ENCODE measurements at places on chromosomes 1 and 21. TPM values are rescaled to one million over a fixed set of nuclear protein-coding genes. Genes with fewer than 3 reads are reported as not detected.
A peak's percentile ranks its signal among the peaks of the same experiment; 100 is the strongest.

DNA sequence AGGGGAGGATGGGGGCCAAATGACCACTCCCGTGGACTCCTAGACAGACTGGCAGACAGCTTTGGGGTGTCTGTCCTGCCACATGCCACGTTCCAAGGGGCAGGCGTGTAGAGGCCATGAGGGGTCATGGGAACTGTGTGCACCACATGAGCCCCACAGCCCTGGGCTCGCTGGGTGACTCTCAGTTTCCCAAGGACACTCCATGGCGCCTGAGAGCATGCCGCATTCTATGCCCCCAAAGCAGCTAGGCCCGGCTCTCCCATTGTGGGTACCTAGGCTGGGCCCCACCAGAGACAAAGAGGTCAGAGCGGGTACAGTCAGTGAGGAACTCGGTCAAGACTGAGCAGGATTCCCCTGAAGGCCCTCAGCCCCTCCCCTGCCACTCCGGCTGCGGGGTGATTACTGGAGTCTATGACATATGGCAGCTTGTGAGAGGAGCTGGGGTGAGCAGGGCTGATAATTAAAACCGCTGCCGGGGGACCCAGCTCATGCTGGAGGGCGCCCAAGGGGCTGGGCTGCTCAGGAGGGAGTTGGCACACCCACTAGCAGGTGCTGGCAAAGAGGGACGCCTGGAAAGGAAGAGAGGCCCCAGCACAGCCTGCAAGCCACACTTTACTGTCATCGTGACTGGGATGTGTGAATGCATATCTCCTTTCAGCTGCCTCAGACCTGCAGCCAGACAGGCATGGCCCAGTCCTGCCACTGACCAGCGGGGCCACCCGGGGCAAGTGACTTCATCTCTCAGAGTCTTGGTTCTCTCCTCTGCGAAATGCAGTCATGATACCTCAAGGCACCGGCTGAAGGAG is 8.4 kb downstream of the LRP8 start:
- no peak for DNase-seq
- no peaks in the 10 kb centered on the region for H3K27me3 ChIP-seq
- no peaks in the 10 kb centered on the region for H3K36me3 ChIP-seq
- H3K4me1 ChIP-seq: no peaks in the 10 kb centered on the region
- H3K27ac ChIP-seq: no peak overlapping the region

DNA sequence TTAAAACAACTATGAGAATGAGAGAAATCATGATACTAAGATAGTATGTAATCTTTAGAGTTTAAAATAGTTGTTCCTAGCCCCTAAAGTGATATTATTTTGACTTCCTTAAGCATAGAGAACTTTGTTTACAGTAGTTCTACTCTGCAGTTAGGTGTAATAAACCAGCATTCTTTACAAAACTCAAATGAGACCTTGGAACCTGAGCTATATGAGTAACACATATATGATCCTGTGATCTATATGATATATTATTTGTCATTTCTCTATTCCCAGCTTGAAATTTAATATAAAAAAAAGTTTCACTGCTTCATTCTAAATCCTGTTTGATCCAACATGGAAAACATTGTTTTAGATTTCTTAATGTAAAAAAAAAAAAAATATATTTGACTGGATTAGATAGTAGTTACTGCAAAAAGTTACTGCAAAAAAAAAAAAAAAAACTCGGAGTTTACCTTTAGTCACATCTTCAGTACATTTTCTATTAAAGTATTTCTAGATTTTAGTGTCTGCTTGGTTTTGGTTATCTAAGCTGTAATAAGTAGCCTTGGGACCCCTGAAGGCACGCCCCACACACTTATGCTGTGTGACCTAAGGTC is 463.8 kb downstream of the USP25 start:
- no peaks in the 10 kb centered on the region for H3K27me3 ChIP-seq
- peak overlapping the region; percentile 37 for H3K4me3 ChIP-seq
- H3K4me1 ChIP-seq: no peaks in the 10 kb centered on the region
- no peak for DNase-seq

DNA sequence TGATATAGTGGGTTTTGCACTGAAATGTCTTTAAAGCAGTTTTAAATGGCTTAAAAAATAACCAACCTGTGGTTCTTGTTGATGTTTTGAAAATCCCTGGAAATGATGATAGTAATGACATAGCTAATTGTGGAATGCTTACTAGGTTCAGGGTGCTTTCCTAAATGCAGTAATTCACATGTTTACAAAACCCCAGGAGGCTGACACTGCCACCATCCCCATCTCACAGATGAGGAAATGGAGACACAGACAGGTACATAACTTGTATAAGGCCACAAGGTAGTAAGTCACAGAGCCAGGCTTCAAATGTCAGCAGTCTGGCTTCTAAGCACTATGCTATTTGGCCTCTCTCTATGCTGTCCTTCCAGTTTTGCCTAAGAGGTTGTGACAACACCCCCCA is 40.6 kb downstream of the C8B start:
- no peaks in the 10 kb centered on the region for H3K4me1 ChIP-seq
- no peaks in the 10 kb centered on the region for H3K36me3 ChIP-seq
- H3K27ac ChIP-seq: no peak overlapping the region

DNA sequence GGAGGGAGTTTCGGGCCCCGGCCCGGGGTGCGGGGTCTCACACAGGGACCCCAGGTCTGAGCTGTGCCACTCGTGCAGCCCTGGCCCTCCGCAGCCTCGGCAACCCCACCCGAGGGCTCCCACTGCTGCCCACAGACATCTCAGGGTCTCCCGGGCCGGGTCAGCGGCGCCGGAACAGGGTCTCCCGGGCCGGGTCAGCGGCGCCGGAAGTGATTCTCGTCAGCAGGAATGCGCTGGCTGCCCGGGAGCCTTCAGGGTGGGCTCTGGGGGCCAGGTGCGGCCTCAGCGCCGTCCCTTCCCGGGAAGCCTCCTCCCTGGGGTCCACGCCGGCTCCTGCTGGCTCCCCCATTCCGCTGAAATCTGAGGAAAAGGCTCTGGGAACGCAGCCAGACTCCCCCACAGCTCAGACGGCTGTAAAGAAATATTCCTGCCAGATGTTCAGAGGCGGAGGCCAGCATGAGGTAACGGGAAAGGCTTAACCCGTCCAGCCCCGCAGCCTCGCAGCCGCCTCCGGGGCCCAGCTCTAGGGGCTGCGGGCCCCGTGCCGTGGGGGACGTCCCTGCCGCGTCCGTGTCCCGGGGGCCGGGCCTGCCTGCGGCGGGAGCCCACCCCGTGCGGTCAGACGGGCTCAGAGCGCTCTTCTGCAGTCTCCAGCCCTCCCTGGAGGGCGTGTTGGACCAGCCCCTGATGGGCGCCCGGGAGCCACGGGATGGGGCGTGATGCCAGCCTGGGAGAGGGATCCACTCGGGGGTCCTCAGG is 8.7 kb upstream of the COL6A1 start:
- peaks cover 50% of the 10 kb centered on the region for H3K4me1 ChIP-seq
- H3K27me3 ChIP-seq: peaks cover 24% of the 10 kb centered on the region
- peak overlapping the region; percentile 54 for H3K4me3 ChIP-seq
- DNase-seq: no peak

- peak overlapping the region; percentile 70 for H3K4me3 ChIP-seq
- H3K27me3 ChIP-seq: no peaks in the 10 kb centered on the region
- H3K27ac ChIP-seq: peak overlapping the region; percentile 55
- H3K4me1 ChIP-seq: peaks cover 19% of the 10 kb centered on the region
- peak; percentile 74 for DNase-seq
- no peaks in the 10 kb centered on the region for H3K36me3 ChIP-seq
Measured at GRCh38 chr1:117059334-117059677, 820 bp upstream of the TTF2 start.

DNA sequence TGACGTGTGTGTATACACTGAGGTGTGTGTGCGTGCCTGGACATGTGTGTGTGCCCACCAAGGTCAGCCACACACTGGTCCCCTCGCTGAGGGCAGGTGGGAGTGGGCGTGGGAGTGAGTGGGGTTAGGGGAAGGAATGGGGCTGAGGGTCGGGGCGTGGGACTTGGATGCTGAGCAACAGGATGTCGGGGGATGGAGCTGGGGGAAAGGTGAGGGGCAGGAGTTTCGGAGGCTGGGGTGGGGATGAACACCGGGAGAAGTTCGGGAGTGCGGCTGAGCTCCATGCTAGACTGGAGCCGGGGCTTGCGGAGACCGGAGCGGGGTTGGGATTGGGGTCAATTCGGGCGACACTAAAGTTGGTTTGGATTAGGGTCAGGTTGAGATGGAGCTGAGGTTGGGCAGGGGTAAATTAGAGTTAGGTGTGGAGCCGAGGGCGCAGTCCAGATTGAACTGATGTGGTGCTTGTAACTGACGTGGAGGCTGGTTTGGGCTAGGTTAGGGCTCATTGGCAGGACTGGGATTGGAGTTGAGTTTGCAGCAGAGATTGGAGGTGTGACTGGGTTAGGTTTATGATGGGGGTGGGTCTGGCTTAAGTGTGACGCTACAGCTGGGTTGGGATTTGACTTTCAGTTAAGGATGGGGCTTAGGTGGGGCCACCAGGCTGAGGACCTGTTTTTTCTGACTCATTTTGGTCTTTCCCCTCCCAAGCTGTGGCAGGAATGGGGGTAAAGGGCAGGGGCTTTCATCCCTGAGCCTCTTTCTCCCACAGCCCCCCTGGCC is 3.3 kb upstream of the GUCA2A start:
- no peaks in the 10 kb centered on the region for H3K36me3 ChIP-seq
- no peak overlapping the region for H3K4me3 ChIP-seq
- DNase-seq: no peak
- peaks cover 33% of the 10 kb centered on the region for H3K4me1 ChIP-seq
- no peaks in the 10 kb centered on the region for H3K27me3 ChIP-seq

GRCh38 chr1:238953448-238954010 is 432.8 kb upstream of the CHRM3 start:
- no peak for DNase-seq
- no peak overlapping the region for H3K4me3 ChIP-seq
- H3K4me1 ChIP-seq: no peaks in the 10 kb centered on the region
- no peak overlapping the region for H3K27ac ChIP-seq

GRCh38 chr1:31413405-31414001 is 490 bp downstream of the SERINC2 start:
- no peaks in the 10 kb centered on the region for H3K36me3 ChIP-seq
- H3K4me1 ChIP-seq: peaks cover 15% of the 10 kb centered on the region
- H3K27ac ChIP-seq: peak overlapping the region; percentile 75
- H3K27me3 ChIP-seq: no peaks in the 10 kb centered on the region

GRCh38 chr1:208211921-208212843 is 32.0 kb downstream of the PLXNA2 start:
- no peak overlapping the region for H3K4me3 ChIP-seq
- peaks cover 77% of the 10 kb centered on the region for H3K4me1 ChIP-seq
- peak overlapping the region; percentile 21 for H3K27ac ChIP-seq
- H3K36me3 ChIP-seq: peaks cover 22% of the 10 kb centered on the region
- H3K27me3 ChIP-seq: no peaks in the 10 kb centered on the region

- H3K4me1 ChIP-seq: no peaks in the 10 kb centered on the region
- no peak for DNase-seq
- no peak overlapping the region for H3K27ac ChIP-seq
- no peak overlapping the region for H3K4me3 ChIP-seq
- H3K27me3 ChIP-seq: no peaks in the 10 kb centered on the region
Measured at GRCh38 chr1:176643536-176643935, 180.6 kb downstream of the PAPPA2 start.

The ARHGEF19 gene
- 19.0 TPM for total RNA-seq

The CDC42BPA gene
- 49.2 TPM for total RNA-seq

The KRTAP19-1 gene
- total RNA-seq: not detected

The PDZK1IP1 gene
- 53.5 TPM for total RNA-seq

The MYOM3 gene
- total RNA-seq: not detected

Data from upper lobe of left lung (tissue), 6 donors.